ENCODE measurements at places on chromosomes 4 and X. TPM values are rescaled to one million over a fixed set of nuclear protein-coding genes. Genes with fewer than 3 reads are reported as not detected.

- no peak for DNase-seq
Measured at GRCh38 chr4:11618666-11619282, 190.1 kb upstream of the HS3ST1 start.

DNA sequence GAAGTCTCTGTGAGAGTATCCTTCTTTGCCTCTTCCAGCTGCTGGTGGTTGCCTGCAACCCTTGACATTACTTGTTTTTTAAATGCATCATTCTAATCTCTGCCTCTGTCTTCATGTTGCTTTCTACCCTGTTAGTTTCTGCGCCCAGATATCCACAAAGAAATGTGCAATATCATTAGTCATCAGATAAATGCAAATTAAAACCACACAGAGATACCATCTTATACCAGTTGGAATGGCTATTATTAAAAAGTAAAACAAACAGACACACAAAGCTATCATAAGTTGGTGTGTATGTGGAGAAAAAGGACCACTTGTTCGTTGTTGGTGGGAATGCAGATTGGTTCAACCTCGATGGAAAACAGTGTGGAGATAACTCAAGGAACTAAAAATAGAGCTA is 517.4 kb downstream of the FAT4 start:
- DNase-seq: no peak

DNA sequence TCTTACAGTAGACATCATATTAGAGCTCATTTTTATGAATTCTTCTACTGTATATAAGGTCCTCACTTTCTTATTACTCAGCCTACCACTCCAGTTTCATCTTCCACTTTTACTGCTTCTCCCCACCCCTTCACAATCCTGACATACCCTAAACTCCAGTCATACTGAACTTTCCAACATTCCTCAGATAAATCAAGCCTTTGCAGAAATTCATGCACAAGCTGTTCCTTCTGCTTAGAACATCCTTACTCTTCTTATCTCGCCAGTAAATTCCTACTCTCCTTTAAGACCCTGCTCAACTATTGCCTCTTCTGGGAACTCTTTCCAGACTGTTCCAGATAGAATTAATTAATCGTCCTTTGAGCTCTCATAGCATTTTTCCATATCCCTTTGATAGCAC is 24.8 kb downstream of the RTL9 start:
- no peak for DNase-seq

DNA sequence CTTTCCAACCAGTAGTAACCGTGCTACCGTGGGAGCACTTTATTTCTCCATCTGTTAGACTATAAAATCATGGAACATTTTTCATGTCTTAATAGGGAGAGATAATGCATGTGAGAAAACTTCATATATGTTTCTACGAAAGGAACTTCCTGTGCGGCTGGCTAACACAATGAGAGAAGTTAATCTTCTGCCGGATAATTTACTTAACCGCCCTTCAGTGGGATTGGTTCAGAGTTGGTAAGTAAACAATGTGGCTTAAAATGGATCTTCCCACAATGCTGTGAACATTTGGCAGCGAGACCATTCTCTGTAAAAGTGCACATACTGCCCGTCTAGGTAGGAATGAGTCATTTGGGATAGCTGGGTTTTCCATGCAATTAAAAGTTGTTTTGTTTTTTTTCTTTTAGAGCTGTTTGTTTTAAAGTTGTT is 29.6 kb downstream of the PDK3 start:
- DNase-seq: no peak

GRCh38 chr4:67725132-67725531 is 24.2 kb upstream of the UBA6 start:
- no peak for DNase-seq

Gene CYBB
- total RNA-seq: 3.0 TPM

Gene HMGN5
- 1.2 TPM for total RNA-seq

Gene LAMP2
- 39.1 TPM for total RNA-seq

All from CD8-positive, alpha-beta memory T cell (primary cell).